Activated CD4-positive, alpha-beta T cell treated with anti-CD3 and anti-CD28 coated beads, Interleukin-2, amount 10 ng/mL, durations not matched to agents 24 days and 14 days (primary cell): ENCODE measurements at places on chromosomes 3 and 15. TPM values are rescaled to one million over a fixed set of nuclear protein-coding genes. Genes with fewer than 3 reads are reported as not detected.

Gene TTLL13
- total RNA-seq = 0.44 and 1.4 TPM in 2 replicates

Gene EIF2A
- total RNA-seq = 125 and 133 TPM in 2 replicates

Gene GPD1L
- total RNA-seq = 19.0 and 20.0 TPM in 2 replicates

Gene CCDC54
- not detected in 2 replicates for total RNA-seq

Gene GPR87
- 1.0 and 1.4 TPM in 2 replicates for total RNA-seq

Gene CHCHD6
- 17.1 and 18.5 TPM in 2 replicates for total RNA-seq

Gene GOLGA6L7
- total RNA-seq = not detected in 2 replicates

Gene ONECUT1
- total RNA-seq = not detected in 2 replicates

Gene DAG1
- 21.3 and 21.9 TPM in 2 replicates for total RNA-seq

Gene MSL2
- total RNA-seq = 37.9 and 39.5 TPM in 2 replicates

Gene ETV5
- total RNA-seq = 2.2 and 2.5 TPM in 2 replicates

Gene CDAN1
- 22.9 and 29.7 TPM in 2 replicates for total RNA-seq

Gene MESP1
- total RNA-seq = 5.6 and 7.3 TPM in 2 replicates

Gene CLSTN2
- total RNA-seq = not detected in 2 replicates

Gene GJD2
- not detected in 2 replicates for total RNA-seq

Gene SLC51A
- total RNA-seq = not detected in 2 replicates

Gene CLK3
- 112 and 113 TPM in 2 replicates for total RNA-seq

Gene GP5
- total RNA-seq = 0.12 and 0.26 TPM in 2 replicates

Gene THSD4
- total RNA-seq = not detected in 2 replicates

Gene OR5K4
- total RNA-seq = not detected in 2 replicates

Gene SPSB4
- total RNA-seq = 0.07 TPM in 1 of 2 replicates, not detected in the other

Gene CISH
- total RNA-seq = 359 and 361 TPM in 2 replicates

Gene SLC9C1
- not detected in 2 replicates for total RNA-seq

Gene SIDT1
- total RNA-seq = 8.5 and 11.5 TPM in 2 replicates

Gene TRIM69
- total RNA-seq = 38.6 and 42.7 TPM in 2 replicates

Gene KIF15
- 26.5 and 28.3 TPM in 2 replicates for total RNA-seq

Gene CLDN16
- not detected in 2 replicates for total RNA-seq

Gene ATP13A4
- 0.88 and 2.1 TPM in 2 replicates for total RNA-seq

Gene HTR3E
- total RNA-seq = not detected in 2 replicates

Gene SCAANT1
- not detected in 2 replicates for total RNA-seq

Gene USP13
- total RNA-seq = 13.3 and 15.3 TPM in 2 replicates

Gene ZMYND10
- total RNA-seq = 1.2 and 1.3 TPM in 2 replicates

Gene CCR1
- total RNA-seq = 5.9 and 6.7 TPM in 2 replicates

Gene TRPM1
- total RNA-seq = not detected in 2 replicates

Gene ERICH6
- total RNA-seq = not detected in 2 replicates

Gene DCLK3
- total RNA-seq = not detected in 2 replicates

Gene NEK10
- total RNA-seq = 0.26 and 0.28 TPM in 2 replicates

Gene SPTBN5
- total RNA-seq = 0.64 and 0.65 TPM in 2 replicates

Gene FGD5
- 0.14 TPM in 1 of 2 replicates, not detected in the other for total RNA-seq

Gene GABRB3
- total RNA-seq = not detected in 2 replicates

Gene IMPG2
- total RNA-seq = 0.02 and 0.05 TPM in 2 replicates

Gene DUOX1
- 0.02 and 0.14 TPM in 2 replicates for total RNA-seq

Gene GXYLT2
- not detected in 2 replicates for total RNA-seq

Gene PKM
- total RNA-seq = 2,437 and 2,525 TPM in 2 replicates

Gene KLHL40
- not detected in 2 replicates for total RNA-seq

Gene SLC22A13
- 0.47 and 0.54 TPM in 2 replicates for total RNA-seq

Gene AMOTL2
- not detected in 2 replicates for total RNA-seq

Gene APBA2
- 1.8 and 1.9 TPM in 2 replicates for total RNA-seq

Gene CDCP1
- total RNA-seq = 3.2 and 3.3 TPM in 2 replicates

Gene EXD1
- total RNA-seq = not detected in 2 replicates

Gene FBXW12
- 0.14 and 0.28 TPM in 2 replicates for total RNA-seq

Gene BLM
- total RNA-seq = 64.1 and 66.4 TPM in 2 replicates

Gene PPARG
- 4.6 and 5.1 TPM in 2 replicates for total RNA-seq

Gene NOX5
- not detected in 2 replicates for total RNA-seq

Gene LNP1
- total RNA-seq = 2.1 and 2.6 TPM in 2 replicates

Gene HYKK
- 0.90 and 1.6 TPM in 2 replicates for total RNA-seq
